Tibial nerve (tissue), 4 donors: ENCODE measurements at places on chromosomes 2 and 18.

DNA sequence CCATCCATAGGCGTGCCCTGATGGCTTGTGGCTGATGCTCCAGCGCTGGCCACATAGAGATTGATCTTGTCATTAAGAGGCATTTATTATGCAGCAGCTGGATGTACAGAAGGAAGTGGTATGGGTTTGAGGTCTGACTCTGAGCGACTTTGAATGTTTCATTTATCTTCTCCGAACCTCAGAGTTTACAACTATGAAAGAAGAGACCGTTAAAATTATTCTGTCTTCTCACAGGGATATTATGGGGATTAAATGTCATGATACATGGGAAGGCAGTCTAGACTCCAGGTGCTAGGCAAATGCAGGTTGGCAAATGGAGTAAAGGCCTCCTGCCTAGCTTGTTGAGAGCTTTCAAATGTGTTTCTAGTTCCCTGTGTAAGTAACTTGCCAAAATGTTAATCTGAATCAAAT lies 30.3 kb downstream of the MOGAT1 start:
- DNase-seq = no peak
- H3K36me3 ChIP-seq = no peaks in the 10 kb centered on the region
- no peak overlapping the region for H3K4me3 ChIP-seq
- H3K27me3 ChIP-seq = no peaks in the 10 kb centered on the region
- no peaks in the 10 kb centered on the region for H3K4me1 ChIP-seq

- no peaks in the 10 kb centered on the region for H3K4me1 ChIP-seq
- H3K27ac ChIP-seq = no peak overlapping the region
- H3K27me3 ChIP-seq = peaks cover 13% of the 10 kb centered on the region
Observed at GRCh38 chr2:120517751-120518469, 172.0 kb downstream of the INHBB start.

- DNase-seq = no peak
- H3K27ac ChIP-seq = no peak overlapping the region
- no peaks in the 10 kb centered on the region for H3K27me3 ChIP-seq
- H3K4me1 ChIP-seq = no peaks in the 10 kb centered on the region
- no peak overlapping the region for H3K4me3 ChIP-seq
- no peaks in the 10 kb centered on the region for H3K36me3 ChIP-seq
Observed at GRCh38 chr2:165390875-165391274, 78.6 kb upstream of the CSRNP3 start.

DNA sequence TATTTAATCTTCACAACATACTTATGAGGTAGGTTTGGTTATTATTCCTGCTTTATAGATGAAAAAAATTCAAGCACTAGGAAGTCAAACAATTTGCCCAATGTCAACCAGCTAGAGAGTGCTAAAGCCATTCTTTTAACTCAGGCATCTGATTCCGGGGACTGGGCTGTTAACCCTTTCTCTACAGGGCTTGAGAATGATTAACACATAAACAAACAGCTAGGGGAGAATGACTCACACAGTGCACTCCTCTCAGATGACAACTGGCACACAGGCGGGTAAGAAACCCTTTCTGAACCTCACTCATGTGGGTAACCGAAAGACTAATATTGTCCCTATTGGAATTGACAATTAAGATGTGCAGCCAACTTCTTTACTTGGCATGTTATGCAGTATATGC lies 86.3 kb upstream of the FSHR start:
- no peaks in the 10 kb centered on the region for H3K27me3 ChIP-seq
- no peaks in the 10 kb centered on the region for H3K4me1 ChIP-seq
- H3K27ac ChIP-seq = no peak overlapping the region
- no peak for DNase-seq
- no peak overlapping the region for H3K4me3 ChIP-seq
- H3K36me3 ChIP-seq = no peaks in the 10 kb centered on the region

- no peaks in the 10 kb centered on the region for H3K27me3 ChIP-seq
- DNase-seq = no peak
- no peaks in the 10 kb centered on the region for H3K4me1 ChIP-seq
- no peaks in the 10 kb centered on the region for H3K36me3 ChIP-seq
- H3K4me3 ChIP-seq = no peak overlapping the region
- H3K27ac ChIP-seq = peak overlapping the region; percentile 31
Observed at GRCh38 chr2:65357095-65357958, 75.1 kb downstream of the SPRED2 start.

GRCh38 chr18:74604774-74605173 lies 7.1 kb downstream of the ZNF407 start:
- H3K27ac ChIP-seq = no peak overlapping the region
- no peak for DNase-seq
- no peaks in the 10 kb centered on the region for H3K27me3 ChIP-seq
- H3K4me1 ChIP-seq = peaks cover under 1% of the 10 kb centered on the region

DNA sequence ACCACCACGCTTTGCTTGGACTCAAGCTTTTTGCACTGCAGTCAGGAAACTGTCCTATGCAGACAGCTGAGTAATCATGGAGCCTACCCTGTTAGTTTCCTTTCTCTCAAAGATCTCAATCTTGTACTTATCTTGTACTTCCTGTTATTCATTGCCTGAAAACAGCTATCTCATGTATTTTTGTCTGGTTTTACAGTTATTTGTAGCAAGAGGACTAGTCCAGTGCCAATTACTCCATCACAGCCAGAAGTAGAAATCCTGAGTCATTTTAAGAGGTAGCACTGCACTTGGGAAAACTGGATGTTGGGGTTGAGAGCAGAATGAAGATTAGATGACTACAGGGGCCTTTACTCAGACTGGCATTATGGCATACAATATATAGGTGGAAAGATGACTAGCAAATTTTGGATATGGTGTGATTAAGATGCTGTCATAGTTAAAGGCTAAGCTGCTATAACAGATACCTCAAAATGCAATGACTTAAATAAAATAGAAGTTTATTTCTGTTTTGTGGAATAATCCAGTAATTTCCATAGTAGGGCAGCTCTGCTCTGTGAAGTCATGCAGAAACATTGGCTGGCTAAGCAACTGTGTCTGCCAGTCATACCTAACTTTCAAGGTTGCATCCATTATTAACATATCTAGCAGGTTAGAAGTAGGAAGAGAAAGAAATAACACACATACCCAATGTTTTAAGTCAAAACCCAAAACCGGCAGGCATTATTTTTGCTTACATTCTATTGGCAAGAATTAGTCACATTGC lies 21.1 kb upstream of the CHMP3 start:
- no peaks in the 10 kb centered on the region for H3K27me3 ChIP-seq
- H3K4me1 ChIP-seq = no peaks in the 10 kb centered on the region
- no peak for DNase-seq
- H3K36me3 ChIP-seq = no peaks in the 10 kb centered on the region
- H3K27ac ChIP-seq = no peak overlapping the region
- H3K4me3 ChIP-seq = no peak overlapping the region

- no peak overlapping the region for H3K4me3 ChIP-seq
- no peak overlapping the region for H3K27ac ChIP-seq
- no peak for DNase-seq
- no peaks in the 10 kb centered on the region for H3K27me3 ChIP-seq
Observed at GRCh38 chr2:226746196-226746800, 53.3 kb downstream of the IRS1 start.

DNA sequence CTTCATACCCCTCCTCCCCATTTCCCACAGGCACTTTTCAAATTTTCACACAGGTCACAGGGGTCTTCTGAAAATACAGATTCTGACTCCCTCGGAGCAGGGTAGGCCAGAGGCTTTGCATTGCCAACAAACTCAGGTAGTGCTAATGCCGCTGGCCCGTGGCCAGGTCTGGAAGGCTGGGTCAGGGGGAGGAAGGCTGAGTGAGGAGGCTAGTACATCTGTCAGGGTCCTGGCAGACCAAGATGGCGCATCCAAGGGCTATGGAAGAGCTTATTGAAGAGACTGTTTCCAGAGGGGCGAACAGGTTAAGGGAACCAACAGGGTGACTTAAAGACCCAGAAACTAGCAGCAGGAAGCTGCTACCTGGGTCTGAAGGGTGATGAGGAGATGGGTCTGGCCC lies 336.7 kb upstream of the ID2 start:
- no peak overlapping the region for H3K4me3 ChIP-seq
- no peak overlapping the region for H3K27ac ChIP-seq
- DNase-seq = no peak
- no peaks in the 10 kb centered on the region for H3K36me3 ChIP-seq

DNA sequence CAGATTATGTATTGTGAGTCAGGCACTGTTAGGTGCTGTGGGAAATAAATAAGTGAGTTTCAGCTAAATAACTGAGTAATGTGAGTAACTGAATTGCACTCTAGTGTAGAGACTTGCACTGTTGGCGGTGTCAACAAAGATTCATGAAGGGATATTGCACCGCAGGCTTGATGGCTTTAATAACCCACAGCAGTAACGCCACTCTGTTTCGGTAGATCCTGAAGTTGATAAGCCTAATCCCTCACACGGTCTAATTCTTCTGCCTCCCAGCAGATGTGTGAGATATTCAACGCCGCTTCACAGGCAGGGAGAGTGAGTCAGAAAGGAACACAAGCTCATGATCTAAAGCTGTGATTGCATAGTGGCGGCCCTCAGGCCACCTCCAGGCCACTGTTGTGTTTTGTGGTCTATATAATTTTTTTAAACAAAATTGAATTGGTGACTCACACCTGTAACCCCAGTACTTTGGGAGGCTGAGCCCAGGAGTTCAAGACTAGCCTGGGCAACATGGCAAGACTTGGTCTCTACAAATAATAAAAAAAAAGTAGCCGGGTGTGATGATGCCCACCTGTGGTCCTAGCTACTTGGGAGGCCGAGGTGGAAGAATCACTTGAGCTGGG lies 94.3 kb downstream of the LIPG start:
- no peak for DNase-seq
- no peak overlapping the region for H3K4me3 ChIP-seq
- no peaks in the 10 kb centered on the region for H3K27me3 ChIP-seq
- no peaks in the 10 kb centered on the region for H3K4me1 ChIP-seq
- H3K36me3 ChIP-seq = no peaks in the 10 kb centered on the region

GRCh38 chr2:224910574-224910925 lies 131.7 kb downstream of the DOCK10 start:
- H3K36me3 ChIP-seq = no peaks in the 10 kb centered on the region
- H3K27me3 ChIP-seq = no peaks in the 10 kb centered on the region
- no peak overlapping the region for H3K4me3 ChIP-seq
- no peak for DNase-seq
- H3K4me1 ChIP-seq = peaks cover 22% of the 10 kb centered on the region
- peak overlapping the region; percentile 39 for H3K27ac ChIP-seq

- H3K27ac ChIP-seq = no peak overlapping the region
- H3K4me3 ChIP-seq = no peak overlapping the region
Observed at GRCh38 chr18:9175115-9175514, 38.5 kb downstream of the ANKRD12 start.

DNA sequence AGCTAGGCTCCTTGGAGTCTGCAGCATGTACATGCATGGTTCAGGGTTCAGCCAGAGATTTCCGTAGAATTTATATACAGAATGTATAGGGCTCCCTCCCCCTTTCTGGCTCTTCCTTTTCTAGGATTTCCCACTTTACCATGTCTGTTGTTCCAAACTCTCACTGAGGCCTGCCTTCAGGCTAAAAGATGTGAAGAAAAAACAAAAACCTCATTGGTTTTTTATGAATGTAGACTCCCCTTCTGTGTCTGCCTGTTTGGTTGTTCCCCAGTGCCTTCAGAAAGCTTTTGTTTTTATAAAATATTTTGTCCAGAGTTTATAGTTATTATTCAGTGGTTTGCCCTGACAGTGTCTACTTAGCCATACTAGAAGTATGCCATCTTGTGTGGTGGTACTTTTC lies 3.6 kb downstream of the NDUFV2 start:
- no peaks in the 10 kb centered on the region for H3K36me3 ChIP-seq
- H3K27me3 ChIP-seq = no peaks in the 10 kb centered on the region
- peaks cover 62% of the 10 kb centered on the region for H3K4me1 ChIP-seq
- H3K27ac ChIP-seq = no peak overlapping the region
- no peak overlapping the region for H3K4me3 ChIP-seq
